HFFc6 (cell line): ENCODE measurements at places on chromosomes 11 and 22.

- peaks cover 72% of the 10 kb centered on the region for H3K4me1 ChIP-seq
- H3K27me3 ChIP-seq, result peaks cover 6% of the 10 kb centered on the region; the same call in 1 of the 2 replicates
- H3K4me3 ChIP-seq, result peak overlapping the region; percentile 46
- peak; percentile 92 for DNase-seq
- H3K27ac ChIP-seq, result peak overlapping the region; percentile 85
These were observed 38.9 kb upstream of the CSNK2A3 start for GRCh38 chr11:11391796-11392463.

- no peak for DNase-seq
- no peaks in the 10 kb centered on the region for H3K36me3 ChIP-seq
- no peak overlapping the region for H3K4me3 ChIP-seq
These were observed 23.6 kb downstream of the LRRC74B start for GRCh38 chr22:21069375-21069774.

- no peak for DNase-seq
- H3K4me3 ChIP-seq, result no peak overlapping the region
- H3K36me3 ChIP-seq, result no peaks in the 10 kb centered on the region
- H3K27ac ChIP-seq, result no peak overlapping the region
- peaks cover 22% of the 10 kb centered on the region for H3K4me1 ChIP-seq
These were observed 6.1 kb upstream of the P2RY6 start for GRCh38 chr11:73265853-73266645.

- no peaks in the 10 kb centered on the region for H3K27me3 ChIP-seq
- H3K27ac ChIP-seq, result no peak overlapping the region
- no peak overlapping the region for H3K4me3 ChIP-seq
- H3K4me1 ChIP-seq, result peaks cover 23% of the 10 kb centered on the region
- DNase-seq, result no peak
- peaks cover 31% of the 10 kb centered on the region for H3K36me3 ChIP-seq
These were observed 109.3 kb downstream of the DDX10 start for GRCh38 chr11:108774037-108774730.

DNA sequence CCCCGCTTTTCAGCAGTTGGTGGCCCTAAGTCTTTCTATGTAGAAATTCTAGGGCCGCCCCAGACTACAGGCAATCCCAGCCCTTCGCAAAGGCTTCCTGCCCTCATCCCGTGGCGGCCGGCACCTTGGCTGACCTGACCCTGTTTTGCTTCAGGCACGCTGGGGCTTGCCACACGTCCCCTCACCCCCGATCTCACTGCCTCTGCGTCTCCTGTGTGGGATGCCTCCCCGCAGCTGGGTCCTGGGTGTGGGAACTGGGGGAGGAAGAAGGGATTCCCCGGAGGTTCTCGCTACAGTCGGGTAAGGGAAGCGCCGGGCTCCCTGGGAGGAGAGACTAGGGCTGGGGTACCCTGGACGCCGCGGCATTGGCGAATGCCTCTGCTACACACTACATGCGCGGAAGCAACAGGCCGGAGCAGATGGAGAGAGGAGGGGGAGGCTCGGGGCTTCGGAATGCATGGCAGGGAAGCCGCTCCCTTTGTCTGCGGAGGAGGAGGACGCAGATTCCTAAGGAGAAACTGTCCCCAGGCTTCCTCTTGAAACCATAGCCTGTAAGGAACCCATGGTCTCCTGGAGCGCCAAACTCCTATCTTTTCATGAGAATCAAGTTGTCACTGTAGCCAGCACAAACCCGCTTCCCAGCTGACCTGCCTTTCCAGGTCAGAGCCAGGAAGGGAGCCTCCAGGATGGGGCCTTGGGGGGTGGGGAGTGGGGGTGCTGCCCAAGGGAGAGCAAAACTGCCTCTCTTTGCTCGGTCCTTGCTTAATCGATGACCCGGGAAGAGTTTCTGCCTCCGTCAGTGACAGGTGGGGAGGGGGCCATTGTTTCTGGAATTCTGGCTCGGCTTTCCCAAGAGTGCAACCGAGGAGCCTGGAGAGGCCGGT, 1.4 kb downstream of the DTX4 start:
- no peak for DNase-seq
- H3K27ac ChIP-seq, result peak overlapping the region; percentile 40
